ENCODE measurements at places on chromosomes 3 and 15.
A peak's percentile ranks its signal among the peaks of the same experiment; 100 is the strongest.

GRCh38 chr3:186456731-186457191 lies 87.4 kb downstream of the CRYGS start:
- no peak for DNase-seq

DNA sequence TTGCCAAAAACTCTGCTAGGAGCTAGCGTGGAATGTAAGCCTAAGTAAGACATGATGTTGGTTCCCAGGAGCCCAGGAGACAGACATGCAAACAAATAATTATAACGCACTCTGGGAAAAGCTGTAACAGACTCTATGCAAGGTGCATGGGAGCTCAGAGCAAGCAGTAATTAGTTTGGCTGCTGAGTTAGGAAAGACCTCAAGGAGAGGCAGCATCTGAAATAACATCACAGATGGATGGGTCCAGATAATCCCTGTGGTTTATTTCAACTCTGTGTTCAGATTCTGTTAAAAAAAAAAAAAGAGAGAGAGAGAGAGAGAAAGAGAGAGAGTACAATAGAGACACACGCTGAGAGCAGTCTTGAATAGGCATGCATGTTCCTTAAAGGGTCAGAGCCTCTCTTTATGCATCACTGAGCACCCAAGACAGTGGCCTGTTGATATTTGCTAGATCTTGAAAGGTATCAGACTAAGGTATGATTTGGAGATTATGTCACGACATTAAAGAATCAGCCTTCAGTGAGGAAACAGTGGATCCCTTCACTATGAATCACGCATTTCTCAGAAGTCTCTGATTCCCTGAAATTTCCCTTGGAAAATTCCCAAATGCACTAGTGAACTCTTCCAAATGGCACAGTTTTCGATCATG lies 124.4 kb upstream of the LIPC start:
- DNase-seq, result no peak

DNA sequence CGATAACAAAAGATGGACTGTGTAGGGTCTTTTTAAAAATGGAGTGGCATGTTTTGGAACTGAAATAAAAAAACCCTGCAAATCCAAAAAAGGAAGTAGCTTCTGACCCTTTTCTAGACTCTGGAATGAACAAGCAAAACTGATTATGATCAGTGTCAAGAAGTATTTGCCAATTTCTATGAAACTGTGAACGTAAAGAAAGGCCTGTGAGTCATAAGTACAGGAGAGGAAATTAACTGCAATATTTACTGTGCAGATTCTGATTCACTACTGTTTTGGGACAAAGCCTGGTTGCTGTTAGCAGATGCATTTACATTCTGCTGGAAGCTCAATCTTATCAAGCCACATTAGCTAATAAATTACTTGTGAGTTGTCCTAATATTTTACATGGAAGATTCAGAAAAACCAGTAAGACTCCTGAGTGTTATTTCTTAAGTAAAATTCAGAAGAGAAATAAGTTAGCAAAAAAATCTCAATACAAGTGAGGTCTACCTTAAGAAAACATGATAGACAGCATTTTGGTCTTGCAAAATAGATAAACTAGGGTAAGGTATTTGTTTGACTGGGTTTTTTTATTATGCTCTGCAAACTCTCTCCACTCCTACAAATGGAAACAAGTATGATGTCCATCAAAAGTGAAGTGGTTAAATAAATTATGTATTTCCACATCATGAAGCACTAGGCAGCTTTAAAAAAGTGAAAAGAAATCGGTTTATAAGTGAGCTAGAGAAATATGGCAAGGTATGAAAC lies 90.2 kb upstream of the LMOD3 start:
- no peak for DNase-seq

DNA sequence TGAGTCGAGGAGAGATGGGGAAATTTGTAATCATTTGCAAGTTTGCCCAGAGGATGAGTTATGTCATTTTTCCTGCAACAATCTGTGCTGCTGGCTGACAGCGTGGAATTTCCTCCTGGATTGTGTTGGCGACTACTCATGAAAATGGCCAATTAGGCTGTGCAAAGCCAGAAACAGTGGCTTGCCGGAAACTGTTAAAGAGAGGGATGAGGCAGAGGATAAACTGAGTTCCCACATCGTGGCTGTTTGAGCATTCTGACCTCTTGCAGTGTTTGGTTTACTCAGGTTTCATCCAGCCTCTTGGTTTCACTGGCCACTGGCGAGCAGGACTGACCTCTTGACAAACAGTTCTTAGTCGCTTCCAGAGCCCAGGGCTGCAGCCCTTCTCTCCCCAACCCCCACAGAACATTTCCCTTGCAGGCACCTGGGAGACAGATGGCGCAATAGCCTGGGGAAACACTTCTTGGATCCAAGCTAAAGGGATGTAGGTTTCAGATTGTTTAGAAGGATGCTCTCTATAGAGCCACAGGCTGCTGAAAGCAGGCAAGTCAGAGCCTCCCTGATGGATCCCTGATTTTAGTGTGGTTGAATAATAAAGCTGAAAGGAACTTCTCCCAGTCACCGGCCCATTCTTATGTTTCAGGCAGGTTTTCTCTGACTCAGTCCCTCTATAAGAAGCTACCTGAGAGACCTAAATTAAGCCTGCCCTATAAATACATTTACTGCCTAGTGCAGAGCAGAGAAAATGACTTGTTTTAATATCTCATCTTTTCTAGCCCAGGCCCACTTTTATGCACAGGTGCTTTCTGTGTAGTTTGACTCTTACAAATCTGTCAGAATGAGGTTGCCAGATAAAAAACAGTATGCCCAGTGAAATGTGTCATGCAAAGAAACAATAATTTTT lies 92.8 kb upstream of the UBE2E1 start:
- DNase-seq, result no peak

- no peak for DNase-seq
Measured at GRCh38 chr3:38005076-38006020, 14.8 kb downstream of the VILL start.

DNA sequence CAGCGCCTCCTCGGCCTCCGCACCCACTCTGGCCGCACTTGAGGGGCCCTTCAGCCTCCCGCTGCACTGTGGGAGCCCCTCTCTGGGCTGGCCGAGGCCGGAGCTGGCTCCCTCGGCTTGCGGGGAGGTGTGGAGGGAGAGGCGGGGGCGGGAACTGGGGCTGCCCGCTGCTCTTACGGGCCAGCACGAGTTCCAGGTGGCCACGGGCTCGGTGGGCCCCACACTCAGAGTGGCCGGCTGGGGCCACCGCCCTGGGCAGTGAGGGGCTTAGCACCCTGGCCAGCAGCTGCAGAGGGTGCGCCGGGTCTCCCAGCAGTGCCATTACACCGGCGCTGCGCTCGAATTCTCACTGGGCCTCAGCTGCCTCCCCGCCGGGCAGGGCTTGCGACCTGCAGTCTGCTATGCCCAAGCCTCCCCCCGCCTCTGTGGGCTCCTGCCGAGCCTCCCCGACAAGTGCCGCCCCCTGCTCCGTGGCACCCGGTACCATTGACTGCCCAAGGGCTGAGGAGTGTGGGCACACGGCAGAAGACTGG lies 167.1 kb upstream of the PLSCR5 start:
- no peak for DNase-seq

DNA sequence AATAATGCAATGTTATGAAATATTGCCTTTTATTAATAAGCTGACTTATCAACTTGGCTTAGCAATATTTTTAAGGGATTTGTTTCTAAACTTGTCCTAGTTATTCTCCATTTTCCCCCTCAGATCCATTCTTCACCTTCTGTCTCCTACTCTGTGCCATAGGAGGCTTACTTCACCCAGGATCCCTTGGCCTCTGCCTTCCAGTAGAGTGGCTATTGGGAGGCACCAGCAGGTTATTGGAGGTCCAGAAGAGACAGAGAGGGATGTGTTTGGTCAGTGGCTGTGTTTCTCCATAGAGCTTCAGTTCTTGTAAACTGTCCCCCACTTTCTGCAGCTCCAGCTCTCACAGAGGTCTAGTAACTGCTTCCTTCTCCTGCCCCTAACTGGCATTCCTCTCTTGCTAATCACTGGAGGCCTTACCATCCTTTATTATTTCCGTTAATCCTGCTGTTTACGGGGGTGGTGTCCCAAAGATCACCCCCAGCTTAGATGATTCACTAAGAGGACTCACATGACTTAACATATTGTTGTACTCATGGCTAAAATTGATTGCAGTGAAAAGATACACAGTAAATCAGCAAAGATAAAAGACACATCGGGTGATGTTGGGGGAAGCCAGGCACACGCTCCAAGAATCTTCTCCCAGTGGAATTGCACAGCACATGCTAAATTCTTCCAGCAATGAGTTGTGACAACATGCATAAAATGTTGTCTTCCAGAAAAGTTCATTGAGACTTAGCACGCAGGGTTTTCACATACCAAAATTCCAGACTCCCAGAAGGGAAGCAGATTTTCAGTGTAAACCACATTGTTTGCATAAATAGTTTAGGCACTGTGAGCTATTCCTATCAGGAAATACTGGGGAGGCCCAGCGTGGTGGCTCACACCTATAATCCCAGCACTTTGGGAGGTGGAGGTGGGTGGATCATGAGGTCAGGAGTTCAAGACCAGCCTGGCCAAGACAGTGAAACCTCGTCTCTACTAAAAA lies 67.5 kb downstream of the RPL22L1 start:
- DNase-seq, result no peak

- no peak for DNase-seq
Measured at GRCh38 chr15:62165793-62166375, 799 bp upstream of the C2CD4B start.

DNA sequence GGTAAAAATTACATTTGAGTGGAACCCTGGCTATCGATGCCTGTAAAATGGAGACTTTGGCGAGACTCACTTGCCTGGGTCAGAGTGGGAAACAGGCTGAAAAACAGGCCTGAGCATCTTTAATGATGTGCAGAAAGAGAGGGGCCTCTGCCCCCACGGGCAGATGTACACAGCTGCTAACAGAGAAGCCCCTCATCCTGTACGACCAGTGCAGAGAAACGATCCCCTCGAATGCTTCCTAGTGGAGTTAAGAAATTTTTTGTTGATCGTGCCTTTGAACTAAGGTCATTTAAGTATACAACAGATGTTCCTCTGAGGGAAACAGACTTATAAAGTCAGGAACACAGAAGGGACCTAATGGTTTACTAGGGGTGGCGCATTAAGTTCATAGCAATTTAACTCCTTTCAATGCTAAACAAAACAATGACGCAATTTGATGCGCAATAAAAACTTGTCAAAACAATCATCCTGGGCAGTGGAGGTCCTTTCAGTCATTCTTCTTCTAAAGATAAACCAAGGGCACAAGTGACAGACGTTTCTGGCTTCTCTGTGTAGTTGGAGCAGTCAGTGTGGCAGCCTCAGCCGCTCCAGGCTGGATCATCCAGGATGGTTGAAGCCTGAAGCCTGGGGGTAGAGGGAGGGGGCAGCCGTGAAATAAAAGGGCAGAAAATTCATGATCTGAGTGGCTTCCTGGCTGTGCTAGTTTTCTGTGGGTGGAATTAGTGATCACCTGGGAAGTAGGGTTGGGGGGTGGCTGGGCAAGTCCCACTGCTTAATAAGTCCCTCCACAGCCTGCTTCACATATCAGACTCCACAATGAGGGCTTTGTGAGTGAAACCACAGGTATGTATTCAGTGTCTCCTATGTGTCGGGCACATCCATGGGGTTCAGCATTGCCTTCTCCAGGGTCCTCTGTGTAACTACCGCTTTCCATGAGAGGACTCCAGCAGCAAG lies 50.8 kb upstream of the MRPS22 start:
- no peak for DNase-seq

GRCh38 chr3:106251160-106251892 lies 382.5 kb upstream of the CBLB start:
- DNase-seq, result no peak

DNA sequence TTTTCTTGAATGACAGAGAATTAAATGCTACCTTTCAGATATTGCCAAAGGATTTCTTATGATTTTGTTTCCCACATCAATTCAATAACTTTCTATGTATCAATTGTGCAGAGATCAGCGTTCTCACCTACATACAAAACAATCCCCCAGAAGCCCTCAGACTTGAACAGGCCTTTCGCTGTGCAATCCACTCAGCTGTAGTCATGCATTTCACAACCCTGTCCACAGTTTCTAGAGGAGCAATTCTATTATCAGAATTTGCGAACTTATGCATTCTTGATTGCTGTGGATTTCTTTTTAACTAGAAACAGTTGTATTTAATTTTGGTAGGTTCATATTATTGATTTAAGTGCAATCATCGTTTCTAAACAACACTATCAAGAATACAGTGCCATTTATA lies 13.7 kb upstream of the ALCAM start:
- DNase-seq, result no peak

DNA sequence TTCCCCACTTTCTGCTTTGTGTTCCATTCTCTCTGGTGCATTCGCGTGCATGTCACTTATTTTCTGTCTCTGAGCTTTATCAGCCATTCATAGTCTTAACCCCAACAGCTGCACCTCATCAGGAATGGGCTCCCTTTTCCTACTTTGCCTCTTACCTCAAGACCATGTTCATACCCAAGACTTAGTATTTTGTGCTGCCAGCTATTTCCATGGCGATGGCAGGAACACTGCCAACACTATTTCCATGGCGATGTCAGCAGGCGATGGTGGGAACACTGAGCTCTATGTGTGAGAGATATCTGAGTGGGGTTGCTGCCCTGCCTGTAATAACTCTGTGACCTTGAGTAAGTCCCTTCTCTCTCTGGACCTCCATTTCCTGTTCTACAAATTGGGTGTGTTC lies 5.5 kb downstream of the ZNF35 start:
- DNase-seq, result no peak

DNA sequence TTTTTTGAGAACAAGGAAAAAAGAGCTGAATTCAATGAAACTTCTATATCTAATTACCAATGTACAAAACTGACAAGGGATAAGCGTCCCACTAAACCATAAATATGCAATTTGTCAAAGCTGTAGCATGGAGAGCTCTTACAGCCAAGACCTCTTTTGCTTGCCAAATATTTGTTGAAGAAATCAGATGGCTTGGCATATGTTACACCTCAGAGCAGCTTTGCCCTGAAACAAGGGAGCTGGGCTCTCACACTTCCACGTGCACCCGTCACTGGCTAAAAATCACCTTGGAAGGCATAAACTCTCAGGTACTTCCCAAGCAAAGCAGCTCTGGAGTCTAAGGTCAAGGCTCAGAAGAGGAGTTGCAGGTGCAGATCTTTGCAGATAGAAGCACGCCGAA lies 324.7 kb upstream of the SLCO3A1 start:
- no peak for DNase-seq

- DNase-seq, result peak; percentile 56
Measured at GRCh38 chr3:143120716-143121240, 1.2 kb downstream of the CHST2 start.

GRCh38 chr15:74651242-74651741 lies 35.7 kb downstream of the CLK3 start:
- no peak for DNase-seq
